AG08396 (cell line): ENCODE measurements at places on chromosomes 16 and 17.

GRCh38 chr16:22400900-22401299 lies 26.5 kb upstream of the CDR2 start:
- DNase-seq: no peak

DNA sequence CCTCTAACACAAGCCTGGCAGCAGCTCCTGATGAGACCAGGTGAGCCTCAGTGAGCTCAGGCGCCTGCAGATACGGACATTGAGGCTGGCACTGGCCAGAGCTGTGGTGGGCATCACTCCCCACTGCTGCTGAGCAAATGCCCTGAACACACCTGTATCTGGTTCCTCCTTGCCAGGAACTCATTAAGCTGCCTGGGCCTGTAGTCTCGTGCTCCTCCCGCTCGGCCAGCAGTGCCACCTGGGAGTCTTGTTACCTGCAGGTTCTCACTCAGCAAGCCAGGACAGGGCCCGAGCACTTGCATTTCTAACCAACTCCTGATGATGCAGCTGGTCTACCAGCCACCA lies 13.3 kb downstream of the EIF4A3 start:
- DNase-seq: no peak

DNA sequence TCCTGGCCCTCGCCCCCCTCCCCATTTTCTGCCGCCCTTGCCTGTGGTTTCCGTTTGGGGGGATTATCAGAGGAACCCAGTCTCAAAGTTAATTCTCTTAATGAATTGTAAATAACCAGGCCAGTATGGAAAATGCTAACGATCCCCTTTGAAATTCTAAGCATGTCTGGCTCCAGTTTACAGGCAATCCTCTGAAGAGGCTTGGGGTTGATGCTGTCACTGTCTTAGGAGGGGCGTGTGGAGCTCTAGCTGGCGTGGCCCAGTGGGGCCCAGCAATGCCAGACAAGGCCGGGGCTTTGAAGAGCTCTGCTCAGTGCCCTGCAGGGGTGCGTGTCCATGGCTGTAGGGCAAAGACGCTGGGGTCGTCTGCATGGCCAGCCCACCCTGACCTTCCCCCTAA lies 164.6 kb downstream of the CYLD start:
- no peak for DNase-seq

- DNase-seq: no peak
These were observed 6.3 kb downstream of the BANP start for GRCh38 chr16:87957296-87958094.

GRCh38 chr16:9859701-9860327 lies 322.4 kb downstream of the GRIN2A start:
- DNase-seq: no peak

DNA sequence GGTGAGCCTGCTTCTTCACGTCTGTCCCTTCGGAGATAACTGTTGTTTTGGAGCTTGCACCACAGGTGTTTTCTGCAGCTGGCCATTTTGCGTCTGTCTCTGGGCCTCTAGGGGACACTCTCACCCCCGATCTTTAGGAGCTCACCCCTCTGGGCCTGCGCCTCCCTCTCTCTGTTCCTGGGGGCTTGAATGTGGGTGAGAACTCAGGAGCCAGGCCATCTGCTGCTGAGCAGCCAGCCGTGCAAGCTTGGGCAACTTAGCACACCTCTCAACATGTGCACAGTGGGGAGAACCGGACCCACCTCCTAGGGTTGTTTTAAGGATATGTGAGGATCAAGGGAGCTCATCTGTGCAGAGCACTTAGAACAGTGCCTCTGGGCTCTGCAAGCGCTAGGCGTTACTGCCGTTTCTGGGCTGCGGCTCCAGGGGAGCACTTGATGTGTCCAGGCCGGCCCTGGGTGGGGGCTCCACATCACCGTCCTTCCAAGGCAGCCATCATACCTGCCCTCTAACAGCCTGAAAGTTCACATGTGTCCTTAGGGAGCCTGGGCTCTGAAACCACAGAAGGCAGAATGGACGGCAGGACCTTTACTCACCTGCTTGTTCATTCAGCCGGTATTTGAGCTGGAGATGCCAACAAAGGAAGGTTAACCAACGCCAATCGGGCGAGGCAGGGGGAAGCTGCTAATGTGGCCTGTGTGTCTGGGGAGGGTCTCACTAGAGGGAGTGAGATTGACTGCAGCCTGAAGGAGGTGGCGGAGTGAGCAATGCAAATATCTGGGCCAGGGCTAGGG lies 66.3 kb downstream of the MRC2 start:
- no peak for DNase-seq

DNA sequence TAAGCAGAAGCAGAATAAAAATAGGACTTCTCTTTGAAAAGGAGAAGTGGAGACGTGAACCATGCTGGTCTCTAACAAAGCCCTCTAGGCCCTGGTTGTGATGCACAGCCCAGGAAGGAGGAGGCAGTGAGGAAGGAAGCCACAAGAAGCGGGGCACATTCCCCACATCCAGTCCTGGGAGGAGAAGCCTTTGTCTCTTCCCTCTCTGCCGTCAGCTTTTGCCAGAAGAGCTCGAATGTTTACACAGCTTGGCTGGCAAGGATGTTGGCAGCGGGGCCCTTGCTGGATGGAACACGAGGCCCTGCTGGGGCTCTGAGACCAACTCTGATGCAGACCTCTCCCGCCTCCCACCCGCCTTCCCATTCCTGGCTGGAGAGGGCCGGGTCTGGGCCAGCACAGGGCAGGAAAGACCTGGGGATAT lies 91.3 kb downstream of the MAF start:
- no peak for DNase-seq

DNA sequence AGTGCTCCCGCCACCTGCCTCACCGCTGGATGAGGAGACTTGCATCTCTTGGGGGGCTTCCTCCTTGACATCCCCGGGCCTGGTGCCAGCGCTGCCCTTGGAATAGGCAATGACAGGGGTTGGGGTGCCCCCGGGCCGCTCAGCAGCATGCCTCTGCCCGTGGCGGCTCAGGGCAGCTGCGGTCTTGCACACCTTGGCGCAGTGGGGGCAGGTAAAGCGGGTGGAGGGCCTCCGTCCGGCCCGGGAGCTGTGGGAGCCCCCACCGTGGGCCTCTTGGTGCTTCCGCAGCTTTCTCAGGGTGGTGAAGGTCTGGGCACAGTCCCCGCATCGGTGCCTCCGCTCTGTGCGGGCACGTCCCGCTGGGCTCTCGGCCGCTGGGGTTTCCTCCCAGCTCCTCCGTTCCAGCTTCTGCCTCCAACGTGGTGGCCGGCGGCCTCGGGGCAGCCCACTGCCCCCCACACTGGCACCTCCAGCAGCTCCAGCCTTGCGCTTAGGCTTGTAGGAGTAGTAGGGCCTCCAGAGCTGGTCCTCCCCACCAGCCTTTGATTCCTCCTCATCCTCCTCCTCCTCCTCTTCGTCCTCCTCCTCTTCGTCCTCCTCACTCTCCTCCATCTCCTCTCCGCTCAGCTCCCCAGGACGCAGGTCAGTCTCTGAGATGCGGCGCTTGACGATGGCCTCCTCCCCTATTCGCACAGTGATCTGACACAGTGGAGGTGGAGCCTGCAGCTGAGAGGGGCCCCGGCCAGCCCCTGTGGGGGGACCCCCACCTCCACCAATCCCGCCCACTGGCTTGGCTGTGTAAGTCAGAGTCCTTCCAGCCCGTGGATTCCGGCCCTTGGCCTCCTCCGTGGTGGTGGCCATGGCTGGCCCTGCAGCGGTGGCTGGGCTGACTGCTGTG lies 16.7 kb downstream of the ZBTB4 start:
- DNase-seq: no peak

DNA sequence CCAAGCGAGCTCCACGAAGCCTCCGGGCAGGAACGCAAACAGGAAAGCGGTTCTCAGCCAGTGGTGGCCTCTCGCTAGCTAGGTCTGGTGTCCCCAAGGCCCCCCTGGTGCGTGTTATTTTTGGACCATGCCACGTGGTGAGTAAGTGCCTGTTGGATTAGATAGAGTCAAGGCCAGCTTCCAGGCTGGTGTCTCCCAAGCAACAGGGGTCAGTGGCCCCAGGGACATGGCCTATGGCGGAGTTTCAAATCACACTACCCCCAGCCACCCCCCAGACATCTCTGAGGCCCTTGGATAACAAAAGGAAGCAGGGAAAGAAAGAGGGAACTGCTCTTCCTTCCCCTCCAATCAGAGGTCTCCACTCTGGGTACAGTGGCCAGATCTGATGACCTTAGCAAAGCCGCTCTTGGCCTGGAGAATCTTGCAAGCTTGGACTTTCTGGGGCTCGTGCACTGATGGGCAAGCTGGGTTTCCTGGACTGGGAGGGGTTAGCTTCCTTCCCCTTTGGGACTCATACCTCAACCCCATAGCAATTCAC lies 58.2 kb downstream of the MAF start:
- no peak for DNase-seq

DNA sequence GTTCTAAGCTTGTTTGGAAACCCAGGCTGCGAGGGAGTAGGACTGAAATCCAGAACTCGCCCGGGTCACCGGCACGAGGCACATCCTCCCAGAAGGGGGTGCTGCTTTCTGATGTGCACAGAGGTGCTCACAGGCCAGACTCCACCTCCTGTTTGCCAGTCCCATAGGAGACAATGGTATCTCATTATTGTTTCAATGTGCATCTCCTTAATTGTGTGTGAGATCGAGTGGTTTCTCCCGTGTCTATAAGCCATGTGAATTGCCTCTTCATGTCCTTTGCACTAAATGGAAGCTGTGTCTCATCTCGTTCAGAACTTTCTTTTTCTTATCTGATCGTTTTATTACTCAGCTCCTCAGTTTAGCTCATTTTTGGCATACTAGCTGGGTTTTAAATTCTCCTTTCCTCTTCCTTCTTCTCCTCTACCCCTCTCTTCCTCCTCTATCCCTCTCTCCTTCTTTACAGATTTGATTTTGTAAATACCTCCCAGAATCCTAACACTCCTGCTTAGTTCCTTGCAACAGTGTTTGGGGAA lies 32.1 kb upstream of the PRKCB start:
- peak; percentile 46 for DNase-seq
